CD4-positive, alpha-beta T cell treated with Interleukin-15 for 4 hours (primary cell): ENCODE measurements at places on chromosomes 16 and 17.
A peak's percentile ranks its signal among the peaks of the same experiment; 100 is the strongest.

- DNase-seq: no peak
These were observed 39.3 kb upstream of the MAP2K6 start for GRCh38 chr17:69375229-69375628.

GRCh38 chr17:10292057-10292937 lies 80.5 kb downstream of the MYH13 start:
- DNase-seq: no peak

DNA sequence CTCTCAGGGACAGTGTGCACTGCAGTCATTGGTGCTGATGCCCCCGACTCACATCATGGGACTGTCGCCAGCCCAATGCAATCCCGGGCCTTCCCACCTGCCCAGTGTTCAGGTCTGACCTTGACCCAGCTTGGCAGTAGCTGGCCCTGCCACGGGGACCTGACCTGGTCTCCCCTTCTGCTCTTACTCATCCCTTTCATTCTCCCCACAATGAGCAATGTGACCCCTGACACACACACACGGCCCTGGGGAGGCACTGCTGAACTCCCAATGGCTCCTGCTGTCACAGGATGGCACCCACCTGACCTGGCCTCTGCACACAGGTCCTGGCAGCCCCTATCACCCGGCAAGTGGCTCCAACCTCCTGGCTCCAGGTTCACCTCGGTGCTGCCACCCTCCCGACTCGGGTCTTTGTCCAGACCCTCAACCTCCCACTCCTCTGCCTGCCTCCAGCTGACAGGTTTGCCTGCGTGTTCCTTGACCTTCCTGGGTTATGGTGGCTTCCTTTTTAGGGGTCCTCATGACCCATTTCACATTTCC lies 6.6 kb downstream of the CD300C start:
- DNase-seq: no peak

- DNase-seq: no peak
These were observed 330.3 kb downstream of the BCAS3 start for GRCh38 chr17:61007980-61008379.

GRCh38 chr17:34398990-34399389 lies 36.0 kb upstream of the CCL1 start:
- DNase-seq: no peak

DNA sequence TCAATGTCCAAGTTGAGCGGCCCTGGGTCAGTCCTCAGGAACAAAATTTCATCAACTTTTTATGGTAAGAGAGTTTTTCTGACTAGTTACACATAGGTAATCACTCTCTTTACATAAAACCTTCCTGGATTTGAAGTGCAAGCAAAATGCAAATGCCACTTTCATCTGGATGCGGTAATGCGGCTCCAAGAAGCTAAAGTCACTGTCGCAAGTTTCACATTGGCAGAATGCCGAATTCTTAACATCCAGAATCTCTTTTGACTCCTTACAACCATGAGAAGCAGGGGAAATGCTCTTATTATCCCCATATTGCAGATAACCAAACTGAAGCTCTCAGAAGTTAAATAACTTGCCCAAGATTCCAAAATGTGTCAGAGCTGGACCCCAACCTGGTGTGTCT lies 30.0 kb downstream of the MRPS23 start:
- no peak for DNase-seq

DNA sequence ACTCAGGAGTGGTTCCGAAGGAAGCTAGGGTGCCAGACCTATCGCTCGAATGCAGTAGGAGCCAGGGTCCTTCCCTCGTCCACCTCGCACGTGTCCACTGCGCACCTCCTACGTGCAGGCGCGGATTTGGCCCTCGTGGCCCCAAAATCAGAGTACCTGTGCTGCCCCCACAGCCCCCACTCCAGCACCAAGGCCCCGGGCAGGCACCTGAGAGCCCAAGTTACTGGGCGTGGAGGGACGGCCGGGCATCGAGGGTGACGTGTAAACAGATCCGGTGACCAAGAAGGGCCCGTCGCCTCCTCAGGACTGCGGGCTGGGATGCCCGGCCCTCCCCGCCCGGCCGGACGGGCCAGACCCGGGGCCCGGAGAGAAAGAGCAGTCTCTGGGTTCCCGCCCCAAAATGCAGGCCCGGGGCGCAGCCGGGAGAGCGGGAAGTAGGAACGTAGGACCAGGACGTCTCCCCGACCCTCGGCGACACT lies 492 bp downstream of the SLC25A39 start:
- no peak for DNase-seq

DNA sequence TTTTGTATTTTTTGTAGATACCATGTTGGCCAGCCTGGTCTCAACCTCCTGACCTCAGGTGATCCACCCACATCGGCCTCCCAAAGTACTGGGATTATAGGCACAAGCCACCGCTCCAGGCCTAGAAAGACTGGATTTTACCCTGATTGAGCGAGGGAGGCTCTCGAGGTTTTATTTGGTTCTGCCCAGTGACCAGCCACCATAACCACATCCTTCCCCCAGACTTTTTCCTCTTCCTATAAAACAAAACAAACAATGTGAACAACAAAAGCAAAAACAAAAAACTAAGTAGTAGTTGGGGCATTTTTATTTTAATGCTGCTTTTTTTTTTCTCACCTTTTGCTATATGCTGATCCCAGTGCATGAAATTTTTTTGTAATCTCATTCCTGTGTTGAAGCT lies 509.6 kb downstream of the MAF start:
- DNase-seq: no peak

GRCh38 chr17:47990962-47991731 lies 20.2 kb downstream of the CDK5RAP3 start:
- no peak for DNase-seq

- no peak for DNase-seq
These were observed 130.7 kb downstream of the C16orf95 start for GRCh38 chr16:87186446-87186845.

DNA sequence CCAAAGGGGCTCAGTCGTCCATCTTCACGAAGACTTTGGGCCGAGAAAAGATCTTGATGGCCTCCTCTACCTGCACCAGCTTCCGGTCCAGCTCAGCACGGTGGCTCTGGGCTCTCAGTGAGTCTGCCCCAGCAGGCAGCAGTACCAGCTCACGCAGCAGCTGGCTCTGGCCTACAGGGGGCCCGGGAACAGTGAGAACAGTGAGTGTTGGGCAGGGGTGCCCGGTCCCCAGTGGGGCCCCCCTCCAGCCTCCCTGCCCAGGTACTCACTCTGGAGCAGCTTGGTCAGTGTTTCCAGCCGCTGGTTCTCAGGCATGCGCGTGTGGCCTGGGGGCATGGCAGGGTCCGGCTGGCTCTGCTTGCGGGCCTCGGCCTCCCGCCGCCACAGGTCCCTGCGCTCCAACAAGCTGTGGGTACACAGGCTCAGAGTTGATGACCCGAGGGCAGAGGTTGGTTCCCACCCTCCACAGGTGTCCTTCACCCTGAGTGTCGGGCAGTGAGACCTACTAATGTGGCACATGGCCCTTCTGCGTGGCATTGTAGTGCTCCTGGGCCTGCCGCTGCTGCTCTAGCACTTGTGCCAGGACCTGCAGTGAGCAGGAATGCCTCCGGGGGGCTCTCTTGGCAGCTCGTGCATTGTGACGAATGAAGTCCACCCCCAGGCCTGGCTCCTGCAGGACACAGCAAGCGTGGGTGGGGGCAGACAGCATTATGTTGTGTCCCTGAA lies 2.6 kb downstream of the PARD6A start:
- peak; percentile 14 for DNase-seq

DNA sequence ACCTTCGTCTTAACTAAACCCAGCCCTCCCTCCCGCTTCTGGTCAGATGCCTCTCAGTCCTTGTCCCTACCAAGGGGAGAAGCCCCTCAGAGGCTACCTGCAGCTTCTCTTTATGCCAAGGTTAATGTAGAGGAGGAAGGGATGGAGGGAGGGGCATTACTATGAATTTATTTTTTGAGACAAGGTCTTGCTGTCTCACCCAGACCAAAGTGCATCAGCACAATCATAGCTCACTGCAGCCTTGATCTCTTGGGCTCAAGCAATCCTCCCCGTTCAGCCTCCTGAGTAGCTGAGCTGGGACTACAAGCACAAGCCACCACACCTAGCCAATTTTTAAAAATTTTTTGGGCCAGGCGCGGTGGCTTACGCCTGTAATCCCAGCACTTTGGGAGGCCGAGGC lies 15.3 kb downstream of the EPOP start:
- DNase-seq: no peak

- DNase-seq: no peak
These were observed 19.8 kb upstream of the ADCY7 start for GRCh38 chr16:50246299-50247122.

DNA sequence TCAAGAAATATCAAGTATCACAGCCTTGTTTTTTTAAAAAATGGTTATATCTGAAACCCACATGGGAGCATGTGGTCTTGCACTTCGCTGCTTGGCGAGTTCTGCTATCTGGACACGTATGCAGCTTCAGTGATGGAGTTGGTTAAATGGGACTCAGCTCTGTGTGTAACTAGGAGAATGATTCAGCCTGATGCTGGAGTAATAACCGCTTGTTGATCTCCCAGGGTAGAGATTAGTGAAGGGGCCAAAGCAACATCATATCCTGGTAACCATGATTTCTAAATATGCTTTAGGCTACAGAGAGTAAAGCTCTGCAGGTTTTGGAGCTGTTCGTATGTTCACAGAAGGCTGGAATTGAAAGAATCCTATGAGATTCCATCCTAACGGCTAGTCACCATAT lies 63.2 kb downstream of the IQCK start:
- no peak for DNase-seq

GRCh38 chr17:8872036-8872704 lies 4.7 kb upstream of the PIK3R6 start:
- no peak for DNase-seq

DNA sequence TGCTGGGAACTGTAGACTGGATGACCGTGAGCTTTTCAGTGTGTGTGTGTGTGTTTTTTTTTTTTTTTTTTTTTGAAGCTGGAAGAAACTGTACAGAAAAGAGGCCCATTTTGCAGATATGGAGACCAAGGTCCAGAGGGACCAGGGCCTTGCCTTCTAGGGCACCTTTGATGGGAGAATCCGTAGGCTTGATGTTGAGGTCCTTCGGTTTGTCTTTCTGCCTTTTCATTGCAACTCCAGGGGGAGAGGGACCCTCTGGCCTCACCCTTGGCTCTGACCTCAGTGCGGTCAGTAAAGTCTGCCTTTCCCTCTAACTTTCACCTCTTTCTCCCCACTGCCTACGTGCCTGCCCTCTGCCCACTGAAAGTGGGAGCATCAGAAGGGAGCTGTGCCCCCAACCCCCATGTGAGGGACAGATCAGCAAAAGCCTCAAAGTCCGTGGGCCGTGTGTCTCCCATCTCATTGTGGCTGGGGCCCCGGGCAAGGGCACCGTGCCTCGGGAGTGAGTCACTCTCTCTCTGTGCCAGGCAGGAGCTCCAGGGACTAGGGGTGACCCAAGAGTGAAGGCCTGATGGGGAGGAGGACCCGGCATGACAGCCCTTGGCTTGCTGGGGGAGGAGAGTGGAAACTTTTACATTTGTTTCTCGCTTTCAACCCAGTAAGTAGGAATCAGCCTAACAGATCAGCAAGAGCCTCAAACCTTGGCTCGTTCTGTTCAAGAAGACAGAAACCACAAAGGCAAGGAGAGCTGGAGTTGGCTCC lies 123.6 kb downstream of the CMIP start:
- DNase-seq: no peak

DNA sequence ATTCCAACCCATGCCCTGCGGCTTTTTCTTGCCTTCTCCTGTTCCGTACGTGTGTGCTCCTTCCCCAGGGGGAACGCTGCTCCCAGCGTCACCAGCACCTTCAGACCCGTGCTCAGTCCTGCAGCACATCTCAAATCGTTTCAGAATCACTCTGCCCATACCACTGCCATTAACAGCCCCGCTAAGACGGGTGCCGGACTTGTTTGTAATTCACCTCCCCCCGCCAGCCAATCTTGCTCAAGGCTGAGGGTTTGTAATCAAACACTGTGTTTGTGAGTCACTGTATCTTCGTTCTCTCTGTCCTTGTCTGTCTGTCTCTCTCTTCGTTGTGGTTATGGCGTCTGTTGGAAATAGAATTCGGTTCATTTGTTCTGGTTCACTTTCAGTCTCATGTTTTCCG lies 17.3 kb downstream of the CARD14 start:
- DNase-seq: no peak

DNA sequence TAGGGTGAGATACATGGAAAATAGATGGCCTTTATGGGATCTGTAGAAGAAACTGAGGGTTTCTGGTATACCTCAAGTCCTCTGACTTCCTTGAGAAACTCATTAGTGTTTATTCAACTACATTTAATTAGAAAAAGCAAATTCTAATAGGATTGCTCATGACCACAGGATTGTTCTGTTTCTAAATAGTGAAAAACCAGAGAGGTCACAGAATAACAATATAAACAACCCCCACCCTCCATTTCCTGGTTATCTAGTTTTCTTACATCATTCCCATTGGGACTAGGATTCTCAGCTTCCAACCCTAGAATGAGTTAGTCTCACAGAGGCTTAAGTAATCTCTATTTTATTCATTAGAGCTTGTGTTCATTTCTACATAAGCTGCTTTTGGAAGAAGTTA lies 30.0 kb downstream of the SF3B3 start:
- no peak for DNase-seq

- DNase-seq: peak; percentile 54
These were observed at the start of gene HOXB7 for GRCh38 chr17:48610282-48611211. Gene HOXB7 (minus strand): TSS chr17:48611017. CDS start chr17:48610918, 99 bp downstream.

- DNase-seq: no peak
These were observed 10.2 kb downstream of the NPTX1 start for GRCh38 chr17:80466188-80466705.

DNA sequence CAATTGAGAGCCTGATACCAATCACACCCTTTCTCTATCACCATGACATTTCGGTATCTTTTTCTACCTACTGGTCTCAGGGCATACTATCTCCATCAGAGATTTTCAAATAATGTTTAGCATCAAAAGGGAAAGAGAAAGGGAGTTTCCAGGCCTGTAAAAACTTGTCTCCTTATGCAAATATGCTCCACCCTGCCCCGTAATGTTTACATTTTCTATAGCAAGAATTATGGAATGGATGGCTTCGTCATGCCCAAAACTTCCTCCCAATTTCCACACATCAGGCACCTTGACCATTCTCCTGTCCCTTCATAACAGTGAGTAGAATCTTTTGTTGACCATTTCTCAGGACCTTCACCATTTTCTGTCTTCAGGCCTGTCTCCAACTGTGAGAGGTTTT lies 30.9 kb upstream of the HLF start:
- no peak for DNase-seq

GRCh38 chr17:79542718-79543117 lies 68.1 kb downstream of the RBFOX3 start:
- DNase-seq: no peak

GRCh38 chr16:13977177-13977576 lies 57.2 kb downstream of the ERCC4 start:
- DNase-seq: no peak

GRCh38 chr17:56629531-56630075 lies 36.1 kb downstream of the NOG start:
- DNase-seq: no peak

- DNase-seq: no peak
These were observed 73.2 kb downstream of the NT5M start for GRCh38 chr17:17376362-17376761.

GRCh38 chr17:77409282-77410161 lies 268.8 kb downstream of the SEC14L1 start:
- DNase-seq: peak; percentile 69
